Kidney epithelial cell (primary cell): ENCODE measurements at places on chromosomes 7 and 10.

DNA sequence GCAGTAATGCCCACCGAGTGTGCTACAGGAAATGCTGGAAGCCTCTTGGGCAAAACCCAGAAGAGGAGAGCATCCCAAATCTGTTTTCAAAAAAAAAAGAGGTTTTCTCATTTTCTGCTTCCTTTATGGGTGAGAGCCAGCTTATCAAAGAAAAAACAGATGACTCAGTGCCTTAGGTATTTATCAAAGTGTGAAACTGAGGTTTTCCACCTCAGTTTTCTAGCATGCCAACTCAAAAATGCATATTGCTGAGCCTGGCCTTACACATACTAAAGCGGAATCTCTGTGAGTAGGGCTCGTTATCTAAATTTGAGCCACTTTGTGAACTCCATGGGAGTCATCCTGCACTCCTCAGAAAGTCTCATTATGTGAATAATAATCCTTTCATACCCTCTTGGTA lies 705.1 kb downstream of the SUGCT start:
- DNase-seq, result no peak

GRCh38 chr7:98137826-98138151 lies 31.1 kb downstream of the LMTK2 start:
- no peak for DNase-seq

DNA sequence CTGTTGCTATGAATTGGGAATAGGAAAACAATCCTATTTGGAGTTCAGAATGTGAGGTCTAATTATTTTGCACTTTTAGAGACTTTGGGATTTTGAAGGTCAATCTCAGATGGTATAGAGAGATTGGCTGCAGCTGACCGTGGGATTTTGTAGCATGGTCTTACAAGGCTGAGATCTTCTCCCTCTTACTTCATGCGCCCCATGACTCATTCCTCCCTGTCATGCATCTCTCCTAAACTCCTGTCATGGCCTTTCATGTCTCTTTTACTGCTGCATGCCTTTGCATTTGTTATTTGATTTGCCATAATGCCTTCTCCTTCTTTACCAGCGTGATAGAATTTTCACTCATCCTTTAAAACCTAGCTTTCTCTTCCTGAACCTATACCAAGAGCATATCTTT lies 133.1 kb downstream of the BBS9 start:
- DNase-seq, result no peak

GRCh38 chr10:79431428-79431827 lies 14.0 kb downstream of the ZCCHC24 start:
- DNase-seq, result no peak

GRCh38 chr10:28089467-28089866 lies 90.6 kb upstream of the ODAD2 start:
- peak; percentile 60 for DNase-seq

DNA sequence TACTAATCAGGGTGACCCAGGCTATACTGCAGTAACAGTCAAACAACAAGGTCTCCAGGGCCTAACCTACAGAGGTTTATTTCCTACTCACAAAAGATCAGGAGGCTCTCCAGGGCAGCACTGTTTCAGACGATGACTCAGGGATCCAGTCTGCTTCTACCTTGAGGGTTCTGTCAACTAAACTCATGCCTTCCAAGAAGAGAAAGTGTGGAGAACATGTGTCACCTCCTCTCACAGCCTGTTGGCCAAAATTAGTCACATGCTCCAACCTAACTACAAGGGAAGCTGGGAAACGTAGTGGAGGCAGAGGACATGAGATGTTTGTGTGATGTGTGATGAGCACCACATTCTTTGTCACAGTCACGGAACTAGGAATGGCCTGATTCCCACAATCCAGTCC lies 14.7 kb upstream of the INA start:
- DNase-seq, result no peak

DNA sequence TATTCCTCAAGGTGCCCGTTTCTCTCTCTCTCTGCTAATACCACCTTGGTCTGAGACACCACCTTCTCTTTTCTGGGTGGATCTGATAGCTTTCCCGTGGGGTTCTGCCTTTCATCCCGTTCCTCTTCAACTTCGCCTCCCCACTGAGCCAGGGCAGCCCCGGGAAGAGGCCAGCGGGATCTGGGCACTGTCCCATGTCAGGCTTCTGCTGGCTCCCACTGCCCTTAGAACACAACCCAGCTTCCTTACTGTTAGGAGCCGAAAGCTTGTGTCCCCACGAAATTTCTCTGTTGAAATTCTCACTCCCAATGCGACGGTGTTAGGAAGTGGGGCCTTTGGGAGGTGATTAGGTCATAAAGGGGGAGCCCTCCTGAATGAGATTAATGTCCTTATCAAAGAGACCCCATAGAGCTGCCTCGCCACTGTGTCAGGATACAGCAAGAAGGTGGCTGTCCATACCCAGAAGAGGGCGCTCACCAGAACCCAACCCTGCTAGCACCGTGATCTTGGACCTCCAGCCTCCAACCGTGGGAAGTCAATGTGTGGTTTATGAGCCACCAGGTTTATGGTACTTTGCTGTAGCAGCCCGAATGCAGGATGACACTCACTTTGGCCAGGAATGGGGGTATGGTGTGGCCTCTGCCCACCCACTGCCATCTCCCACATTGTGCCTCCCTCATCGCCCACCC lies 79.2 kb downstream of the CAMK1D start:
- no peak for DNase-seq
